ENCODE measurements at places on chromosomes 6 and 20. TPM values are rescaled to one million over a fixed set of nuclear protein-coding genes. Genes with fewer than 3 reads are reported as not detected.
A peak's percentile ranks its signal among the peaks of the same experiment; 100 is the strongest.

- no peak overlapping the region for H3K27ac ChIP-seq
- peaks cover 11% of the 10 kb centered on the region for H3K27me3 ChIP-seq
- DNase-seq = peak; percentile 69
- peak overlapping the region; percentile 71 for H3K4me3 ChIP-seq
Measured at GRCh38 chr6:35497571-35498421, 917 bp upstream of the TEAD3 start.

GRCh38 chr6:148347441-148348054 is 4.9 kb downstream of the SASH1 start:
- H3K4me3 ChIP-seq = no peak overlapping the region
- no peaks in the 10 kb centered on the region for H3K36me3 ChIP-seq
- no peak overlapping the region for H3K27ac ChIP-seq
- no peak for DNase-seq
- peaks cover 3% of the 10 kb centered on the region for H3K4me1 ChIP-seq

DNA sequence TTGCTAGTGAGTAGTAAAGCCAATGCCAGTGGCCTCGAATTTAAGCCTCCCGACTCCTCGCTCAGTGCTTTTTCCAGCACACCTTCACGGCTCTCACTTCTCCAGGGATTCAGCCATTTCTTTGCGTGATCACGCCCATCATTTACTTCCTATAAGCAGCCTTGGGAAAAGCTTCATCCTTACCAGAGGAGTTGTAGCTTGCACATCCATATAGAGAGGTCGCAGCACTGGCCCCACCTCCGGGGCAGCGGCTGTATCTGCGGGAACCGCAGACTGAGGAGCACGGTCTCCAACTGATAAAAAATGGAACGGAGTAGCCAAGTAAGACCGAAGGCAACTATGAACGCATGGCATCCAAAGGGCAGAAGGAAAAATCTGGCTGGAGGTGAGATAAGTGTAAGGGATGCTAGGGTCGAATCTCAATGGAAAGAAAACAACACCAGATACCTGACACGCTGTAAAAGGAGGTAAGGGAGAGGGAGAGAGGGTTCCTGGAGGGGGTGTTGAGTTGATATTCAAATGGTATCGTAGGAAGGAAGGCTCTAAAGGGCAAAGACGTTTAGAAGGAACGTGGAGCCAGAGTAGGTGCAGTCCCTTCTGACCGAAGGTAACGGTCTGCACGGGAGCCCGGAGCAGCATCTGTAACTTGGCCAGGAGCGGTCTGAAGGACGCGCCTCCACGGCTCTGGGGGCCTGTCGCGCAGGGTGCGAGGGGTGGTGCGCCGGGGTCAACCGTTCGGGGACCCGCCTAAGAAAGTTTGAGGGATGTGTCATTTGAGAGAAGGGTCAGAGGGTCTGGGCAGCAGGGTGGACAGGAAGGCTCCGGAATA is 640 bp downstream of the NFS1 start:
- H3K27ac ChIP-seq = peak overlapping the region; percentile 78
- DNase-seq = no peak
- H3K4me3 ChIP-seq = peak overlapping the region; percentile 88
- H3K27me3 ChIP-seq = no peaks in the 10 kb centered on the region
- H3K4me1 ChIP-seq = peaks cover 47% of the 10 kb centered on the region

DNA sequence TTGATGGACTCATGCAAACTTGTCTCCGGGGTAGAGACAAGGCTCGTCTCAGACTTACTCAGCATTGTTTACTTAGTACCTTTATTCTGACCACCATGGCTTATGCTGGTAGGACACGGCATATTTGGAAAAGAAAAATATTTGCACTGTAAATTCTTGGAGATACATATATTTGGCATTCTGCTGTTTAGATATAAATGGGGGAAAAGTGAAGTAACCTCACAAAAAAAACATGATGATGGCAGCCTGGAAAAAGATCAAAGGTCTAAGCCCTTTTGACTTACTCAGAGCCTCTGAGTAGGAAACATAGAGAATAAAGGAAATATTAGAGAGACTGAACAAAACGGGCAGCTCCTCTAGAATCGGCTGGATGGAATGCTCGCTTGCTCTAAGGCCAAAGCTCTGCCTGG is 32.5 kb downstream of the PDE10A start:
- no peaks in the 10 kb centered on the region for H3K4me1 ChIP-seq
- no peak overlapping the region for H3K27ac ChIP-seq
- H3K27me3 ChIP-seq = peaks cover 6% of the 10 kb centered on the region
- H3K36me3 ChIP-seq = no peaks in the 10 kb centered on the region
- H3K4me3 ChIP-seq = no peak overlapping the region
- no peak for DNase-seq

DNA sequence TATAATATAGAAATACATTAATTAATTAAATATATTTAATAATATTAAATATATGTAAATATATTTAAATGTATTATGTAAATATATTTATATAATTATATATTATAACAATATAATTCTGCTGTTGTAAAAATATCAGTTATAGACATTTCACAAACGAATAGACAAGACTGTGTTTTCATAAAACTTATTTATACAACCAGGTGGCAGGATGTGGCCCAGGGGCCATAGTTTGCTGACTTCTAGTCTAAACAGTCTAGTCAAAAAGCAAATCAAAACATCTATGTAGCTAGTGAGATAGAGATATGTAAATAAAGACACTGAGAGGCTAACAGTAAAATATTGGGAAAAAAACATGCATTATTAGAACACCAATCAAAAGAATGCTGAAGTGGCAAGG is 136.4 kb downstream of the TBXT start:
- H3K27me3 ChIP-seq = no peaks in the 10 kb centered on the region
- H3K36me3 ChIP-seq = no peaks in the 10 kb centered on the region
- DNase-seq = no peak

DNA sequence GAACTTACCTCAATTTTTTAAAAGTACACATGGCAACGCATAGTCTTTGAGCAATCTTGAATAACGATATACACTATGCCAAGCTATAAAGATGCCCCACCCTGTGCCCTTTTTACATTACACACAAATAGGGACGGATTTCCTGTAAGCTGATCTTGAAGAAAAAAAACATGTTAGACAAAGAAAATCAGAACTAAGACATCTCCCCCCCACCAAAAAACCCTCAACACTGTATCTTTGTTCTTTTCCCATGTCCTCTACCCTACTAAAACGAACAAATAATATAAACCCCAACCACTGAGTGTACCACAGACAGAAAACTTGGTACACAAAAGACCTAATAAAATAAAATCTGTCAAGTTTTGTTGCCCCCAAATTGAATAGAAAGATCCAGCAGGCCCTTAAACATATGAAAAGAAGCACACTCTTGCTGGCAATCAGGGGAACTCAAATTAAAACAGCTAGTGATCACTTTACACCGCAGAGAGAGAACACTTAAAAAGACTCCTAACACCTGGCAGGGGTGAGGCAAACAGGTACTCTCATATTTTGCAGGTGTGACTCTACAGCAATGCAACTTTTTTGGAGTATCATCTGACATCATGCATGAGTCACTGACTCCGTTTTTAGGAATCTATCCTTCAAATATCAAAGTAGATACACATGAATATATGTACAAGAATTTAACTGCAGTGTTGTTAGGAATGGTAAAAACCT is 29.6 kb downstream of the BACH2 start:
- no peak for DNase-seq
- H3K27ac ChIP-seq = peak overlapping the region; percentile 77
- H3K4me1 ChIP-seq = peaks cover 87% of the 10 kb centered on the region
- H3K4me3 ChIP-seq = peak overlapping the region; percentile 6
- H3K27me3 ChIP-seq = no peaks in the 10 kb centered on the region

DNA sequence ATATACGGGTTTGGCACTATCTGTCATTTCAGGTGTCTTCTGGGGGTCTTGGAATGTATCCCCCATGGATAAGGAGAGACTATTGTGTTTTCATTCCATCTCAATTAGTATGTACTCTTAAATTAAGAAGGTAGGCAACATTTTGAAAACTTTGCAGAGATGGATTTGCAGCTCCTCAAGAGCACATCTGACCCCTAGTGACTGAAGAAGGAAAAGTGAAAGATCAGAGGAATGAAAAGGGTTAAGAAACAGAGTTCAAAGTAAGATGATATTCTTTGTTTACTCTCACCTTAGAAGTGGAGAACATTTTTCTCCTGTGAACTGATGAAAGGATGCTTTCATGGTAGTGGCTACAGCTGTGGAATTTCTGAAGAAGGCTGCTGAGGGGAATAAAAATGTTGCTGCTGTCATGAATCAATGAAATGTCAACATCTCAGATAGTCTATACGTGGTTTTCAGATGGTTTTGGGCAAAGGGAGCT is 41.5 kb downstream of the SH3BGRL2 start:
- no peak overlapping the region for H3K27ac ChIP-seq
- H3K4me1 ChIP-seq = peaks cover 23% of the 10 kb centered on the region
- DNase-seq = no peak
- no peaks in the 10 kb centered on the region for H3K36me3 ChIP-seq

DNA sequence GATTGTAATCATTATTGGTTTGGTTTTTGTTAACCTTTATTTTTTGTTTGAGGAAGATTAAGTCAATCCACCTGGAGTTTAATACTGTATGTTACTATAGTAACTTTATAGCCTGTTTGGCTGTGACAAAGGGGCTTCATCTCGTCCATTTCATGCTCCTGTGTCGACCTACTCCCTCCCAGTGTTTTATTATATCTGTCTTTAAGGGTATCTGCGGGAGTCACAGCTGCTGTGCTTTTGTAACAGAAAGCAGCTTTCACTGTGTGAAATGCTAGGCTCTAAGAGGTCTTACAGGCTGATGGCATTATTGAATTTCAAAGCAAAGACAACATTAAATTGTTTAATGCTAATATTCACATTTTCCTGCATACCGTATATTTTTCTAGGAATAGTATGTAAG is 698.0 kb upstream of the POU3F2 start:
- DNase-seq = no peak
- H3K36me3 ChIP-seq = no peaks in the 10 kb centered on the region
- no peaks in the 10 kb centered on the region for H3K27me3 ChIP-seq
- no peaks in the 10 kb centered on the region for H3K4me1 ChIP-seq
- H3K27ac ChIP-seq = no peak overlapping the region

Gene FAM120B
- 18.4 TPM for total RNA-seq

Data from activated CD4-positive, alpha-beta memory T cell treated with anti-CD3 and anti-CD28 coated beads for 36 hours (primary cell).